ENCODE measurements at places on chromosomes 4 and X. TPM values are rescaled to one million over a fixed set of nuclear protein-coding genes. Genes with fewer than 3 reads are reported as not detected.
A peak's percentile ranks its signal among the peaks of the same experiment; 100 is the strongest.

The TLL1 gene
- not detected for total RNA-seq

GRCh38 chr4:168521721-168522120 lies 24.9 kb downstream of the PALLD start:
- no peaks in the 10 kb centered on the region for H3K4me1 ChIP-seq
- no peaks in the 10 kb centered on the region for H3K36me3 ChIP-seq
- peaks cover 10% of the 10 kb centered on the region for H3K27me3 ChIP-seq
- no peak overlapping the region for H3K4me3 ChIP-seq
- H3K27ac ChIP-seq = no peak overlapping the region
- no peak for DNase-seq

DNA sequence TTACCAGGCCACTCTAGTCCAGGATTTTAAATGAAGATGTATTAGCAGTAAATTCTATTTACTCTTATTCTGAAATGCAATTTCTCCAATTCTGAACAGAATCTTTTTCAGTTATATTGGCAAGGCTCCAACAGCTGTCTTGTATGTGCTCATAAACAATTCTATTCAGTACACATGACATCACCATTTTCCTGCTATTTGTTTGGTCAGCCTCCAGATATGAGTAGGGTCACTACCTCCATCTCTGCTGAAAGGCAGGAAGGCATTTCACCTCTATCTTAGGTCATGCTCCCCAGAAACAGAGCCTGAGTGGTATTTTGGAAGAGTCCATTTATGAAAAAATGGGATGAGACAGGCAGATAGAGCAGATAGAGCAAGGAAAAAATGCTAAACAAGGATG lies 151.1 kb upstream of the ADGRL3 start:
- no peak overlapping the region for H3K27ac ChIP-seq
- no peak for DNase-seq
- H3K27me3 ChIP-seq = no peaks in the 10 kb centered on the region
- no peaks in the 10 kb centered on the region for H3K36me3 ChIP-seq
- H3K4me1 ChIP-seq = no peaks in the 10 kb centered on the region
- no peak overlapping the region for H3K4me3 ChIP-seq

The DHX15 gene
- total RNA-seq = 172 TPM

DNA sequence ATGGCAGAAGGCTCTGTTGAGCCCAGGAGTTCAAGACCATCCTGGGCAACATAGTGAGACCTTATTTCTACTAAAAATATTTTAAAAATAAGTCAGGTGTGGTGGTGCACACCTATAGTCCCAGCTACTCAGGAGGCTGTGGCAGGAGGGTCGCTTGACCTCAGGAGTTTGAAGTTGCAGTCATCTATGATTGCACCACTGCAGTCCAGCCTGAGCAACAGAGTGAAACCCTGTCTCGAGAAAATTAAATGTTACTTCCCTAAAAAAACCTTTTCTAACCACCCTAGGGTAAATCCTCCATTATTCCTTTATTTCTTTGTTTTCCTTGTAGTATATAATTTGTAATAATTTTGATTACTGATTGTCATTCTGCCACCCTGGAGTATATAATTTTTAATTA lies 7.9 kb downstream of the FAM200B start:
- H3K27me3 ChIP-seq = no peaks in the 10 kb centered on the region
- H3K36me3 ChIP-seq = peaks cover 24% of the 10 kb centered on the region
- H3K4me3 ChIP-seq = no peak overlapping the region
- H3K4me1 ChIP-seq = peaks cover 2% of the 10 kb centered on the region

GRCh38 chr4:158201322-158201721 lies 9.0 kb upstream of the TMEM144 start:
- H3K27me3 ChIP-seq = no peaks in the 10 kb centered on the region
- H3K36me3 ChIP-seq = no peaks in the 10 kb centered on the region
- no peak overlapping the region for H3K4me3 ChIP-seq
- H3K4me1 ChIP-seq = no peaks in the 10 kb centered on the region
- DNase-seq = no peak

DNA sequence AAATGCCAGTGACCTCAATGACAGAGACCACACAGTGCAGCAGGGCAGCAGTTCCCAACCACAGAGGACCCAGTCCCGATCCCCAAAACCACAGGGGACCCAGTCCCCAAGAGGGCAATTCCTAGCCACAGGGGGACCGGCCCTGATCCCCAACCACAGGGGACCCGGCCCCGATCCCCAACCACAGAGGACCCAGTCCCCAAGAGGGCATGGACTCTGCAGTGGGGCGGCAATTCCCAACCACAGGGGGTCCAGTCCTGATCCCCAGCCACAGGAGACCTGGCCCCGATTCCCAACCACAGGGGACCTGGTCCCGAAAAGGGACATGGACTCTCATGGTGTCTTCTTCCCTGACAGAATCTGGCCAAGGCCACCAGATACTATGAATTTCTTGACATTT lies 136.3 kb downstream of the AFAP1 start:
- H3K4me3 ChIP-seq = no peak overlapping the region
- H3K4me1 ChIP-seq = peaks cover 18% of the 10 kb centered on the region
- H3K36me3 ChIP-seq = peaks cover 35% of the 10 kb centered on the region
- no peaks in the 10 kb centered on the region for H3K27me3 ChIP-seq
- peak overlapping the region; percentile 1 for H3K27ac ChIP-seq

DNA sequence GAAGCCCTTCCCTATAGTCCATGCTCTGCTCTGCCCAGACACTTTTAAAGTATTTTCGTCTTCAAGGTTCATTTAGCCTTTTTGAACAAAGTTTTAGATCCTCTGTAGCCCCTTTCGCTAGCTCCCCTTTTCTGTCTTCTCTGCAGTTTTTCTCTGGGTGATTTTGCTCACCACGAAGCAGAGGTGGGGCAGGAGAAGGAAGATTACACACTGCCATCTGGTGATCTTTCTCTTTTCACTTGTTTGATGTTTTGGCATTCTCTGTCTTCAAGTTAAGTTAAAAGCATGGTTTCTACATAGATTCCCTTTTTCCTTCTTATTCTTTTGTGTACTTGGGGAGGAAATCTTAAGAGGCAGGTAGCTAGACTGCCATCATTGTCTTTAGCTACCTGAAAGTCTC lies 43.9 kb downstream of the CC2D2A start:
- no peak overlapping the region for H3K27ac ChIP-seq
- H3K4me1 ChIP-seq = no peaks in the 10 kb centered on the region
- no peaks in the 10 kb centered on the region for H3K27me3 ChIP-seq
- H3K4me3 ChIP-seq = no peak overlapping the region
- peaks cover 10% of the 10 kb centered on the region for H3K36me3 ChIP-seq
- no peak for DNase-seq

The SPACA5 gene
- not detected for total RNA-seq

- no peak for DNase-seq
- no peak overlapping the region for H3K4me3 ChIP-seq
- H3K36me3 ChIP-seq = peaks cover 4% of the 10 kb centered on the region
- no peak overlapping the region for H3K27ac ChIP-seq
- H3K4me1 ChIP-seq = peaks cover 11% of the 10 kb centered on the region
Observed at GRCh38 chr4:48360285-48361011, 19.1 kb downstream of the SLAIN2 start.

The TIMM8A gene
- total RNA-seq = 21.9 TPM

DNA sequence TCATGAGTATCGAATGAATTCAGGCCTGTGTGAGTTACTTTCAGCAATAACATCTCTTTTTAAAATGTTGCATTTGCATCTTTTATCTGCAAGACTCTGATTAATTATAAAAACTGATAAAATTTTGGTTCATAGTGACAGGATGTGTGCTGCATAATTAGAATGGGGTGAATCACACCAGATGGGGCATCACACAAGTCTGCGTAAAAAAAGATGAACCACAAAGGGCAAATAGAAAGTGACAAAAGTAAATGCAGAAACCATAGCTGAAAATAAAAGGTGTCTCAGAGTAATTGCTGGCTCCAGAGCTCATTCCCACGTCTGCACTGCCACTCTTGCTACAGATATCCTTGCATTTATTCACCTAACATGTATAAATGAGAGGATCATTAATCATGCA lies 131.1 kb downstream of the HS3ST1 start:
- DNase-seq = no peak
- H3K36me3 ChIP-seq = no peaks in the 10 kb centered on the region
- no peak overlapping the region for H3K27ac ChIP-seq
- H3K27me3 ChIP-seq = peaks cover under 1% of the 10 kb centered on the region

DNA sequence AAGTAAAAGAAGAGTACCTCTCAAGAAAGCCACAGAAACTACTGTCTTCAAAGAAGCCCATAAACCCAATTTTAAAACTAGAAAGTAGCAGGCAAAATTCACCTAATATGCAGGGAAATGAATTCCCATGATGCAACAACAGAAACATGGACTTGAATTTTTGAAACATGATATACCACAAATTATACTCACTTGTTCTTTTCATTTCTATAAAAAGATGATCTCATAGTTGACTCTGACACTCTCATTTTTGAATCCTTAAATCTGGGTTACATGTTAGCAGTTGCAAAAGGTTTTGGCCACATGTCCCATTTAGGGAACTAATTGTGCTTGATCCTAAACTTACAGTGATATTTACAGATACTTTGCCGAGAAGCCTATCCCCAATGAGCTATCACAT lies 1130.8 kb downstream of the FAT4 start:
- no peak overlapping the region for H3K27ac ChIP-seq
- H3K4me1 ChIP-seq = no peaks in the 10 kb centered on the region
- H3K27me3 ChIP-seq = no peaks in the 10 kb centered on the region
- no peak for DNase-seq
- no peak overlapping the region for H3K4me3 ChIP-seq
- no peaks in the 10 kb centered on the region for H3K36me3 ChIP-seq

DNA sequence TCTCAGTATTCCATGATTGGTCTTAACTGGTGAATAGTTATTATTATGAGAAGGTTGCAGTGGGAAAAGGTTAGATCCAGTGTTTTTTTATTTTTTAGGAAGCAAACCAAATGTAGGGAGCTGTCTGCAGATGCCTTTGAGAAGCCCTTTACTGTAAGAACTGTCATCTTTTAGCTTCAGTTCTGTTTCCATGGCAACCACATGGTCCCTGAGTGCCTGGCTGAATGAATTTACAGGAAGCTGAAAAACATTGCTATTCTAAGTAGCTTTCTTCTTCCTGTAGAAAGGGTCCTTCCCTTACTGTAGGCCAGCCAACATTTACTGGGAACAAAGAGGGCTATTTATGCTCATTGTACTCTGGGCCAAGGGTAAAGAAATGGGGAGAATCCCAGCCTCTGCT lies 103.3 kb downstream of the DCLK2 start:
- H3K27me3 ChIP-seq = peaks cover 20% of the 10 kb centered on the region
- no peak for DNase-seq
- H3K4me1 ChIP-seq = no peaks in the 10 kb centered on the region
- H3K27ac ChIP-seq = no peak overlapping the region
- no peak overlapping the region for H3K4me3 ChIP-seq

The ABCG2 gene
- 0.81 TPM for total RNA-seq

DNA sequence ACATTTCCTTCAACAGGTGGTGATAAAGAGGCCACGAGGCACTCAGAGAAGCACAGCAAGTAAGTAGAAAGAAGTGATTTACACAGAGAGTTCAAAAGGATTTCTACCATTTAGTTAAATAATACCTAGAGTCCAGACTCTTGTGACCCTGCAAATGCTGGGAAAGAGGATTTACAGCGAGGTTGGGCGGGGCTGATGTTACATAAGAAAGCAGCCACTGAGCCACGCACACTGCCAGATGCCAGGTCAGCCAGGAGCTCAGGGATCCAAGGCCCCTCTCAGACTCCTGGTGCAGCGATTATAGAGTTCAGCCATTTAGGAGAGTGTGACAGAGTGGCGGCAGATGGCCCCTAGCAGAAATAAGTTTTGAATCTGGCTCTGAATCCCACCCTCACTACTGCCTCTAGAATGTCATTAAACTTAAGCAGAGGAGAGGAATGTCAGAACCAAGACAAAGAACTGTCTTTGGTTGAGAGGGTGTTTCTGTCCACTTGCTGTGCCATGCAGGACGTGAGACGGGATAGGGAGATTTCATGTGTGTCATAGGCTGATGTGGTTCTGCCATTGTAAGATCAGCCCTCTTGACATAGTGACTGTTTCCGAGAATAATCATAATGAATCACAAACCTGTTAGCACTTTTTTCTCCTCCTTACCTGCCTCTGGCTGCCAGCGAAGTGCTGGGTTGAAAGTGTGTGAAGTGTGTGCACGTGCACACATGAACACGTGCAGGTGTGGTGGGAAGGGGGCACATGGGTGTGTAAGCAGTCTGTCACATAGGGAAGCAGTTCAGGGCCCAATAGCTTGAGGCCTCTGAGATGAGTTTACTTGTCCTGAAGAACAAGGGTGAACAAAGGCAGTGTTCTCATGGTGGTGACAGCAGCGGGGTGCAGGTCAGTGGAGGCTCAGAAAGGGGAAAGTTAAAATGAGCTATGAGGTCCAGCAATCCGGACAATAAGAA lies 50.1 kb downstream of the MFAP3L start:
- H3K4me1 ChIP-seq = no peaks in the 10 kb centered on the region
- peaks cover 19% of the 10 kb centered on the region for H3K27me3 ChIP-seq
- H3K27ac ChIP-seq = no peak overlapping the region
- DNase-seq = no peak
- H3K4me3 ChIP-seq = no peak overlapping the region

The DNAAF6 gene
- not detected for total RNA-seq

GRCh38 chr4:122764071-122764820 lies 31.7 kb downstream of the BBS12 start:
- no peak overlapping the region for H3K4me3 ChIP-seq
- no peak for DNase-seq
- H3K36me3 ChIP-seq = no peaks in the 10 kb centered on the region
- no peaks in the 10 kb centered on the region for H3K27me3 ChIP-seq
- H3K4me1 ChIP-seq = peaks cover 18% of the 10 kb centered on the region

The NONO gene
- total RNA-seq = 450 TPM

- no peak for DNase-seq
- H3K27me3 ChIP-seq = no peaks in the 10 kb centered on the region
- peaks cover 7% of the 10 kb centered on the region for H3K36me3 ChIP-seq
- H3K4me3 ChIP-seq = no peak overlapping the region
Observed at GRCh38 chr4:37951461-37952352, 8.5 kb upstream of the PTTG2 start.

DNA sequence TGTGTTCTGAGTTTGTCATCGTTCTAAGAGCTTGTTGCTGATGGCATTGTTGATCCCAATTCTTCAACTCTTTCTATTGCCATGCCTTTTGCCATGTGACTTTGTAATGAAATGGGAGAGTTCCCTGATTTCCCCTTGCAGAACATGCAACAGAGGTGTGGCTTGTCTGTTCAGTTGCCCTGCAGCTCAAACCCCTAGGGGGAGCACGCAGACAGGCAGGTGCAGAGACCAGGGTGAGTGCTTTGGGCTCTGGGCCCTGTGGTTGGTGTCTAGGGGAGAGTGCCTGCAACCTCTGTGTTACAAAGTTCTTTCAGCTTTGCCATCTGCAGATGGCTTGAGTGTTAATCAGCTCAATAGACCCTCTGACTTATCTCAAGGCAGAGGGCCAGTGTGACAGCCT lies 332.7 kb downstream of the MID1IP1 start:
- peak; percentile 26 for DNase-seq
- no peaks in the 10 kb centered on the region for H3K4me1 ChIP-seq
- no peak overlapping the region for H3K27ac ChIP-seq
- no peaks in the 10 kb centered on the region for H3K36me3 ChIP-seq
- H3K4me3 ChIP-seq = no peak overlapping the region
- H3K27me3 ChIP-seq = no peaks in the 10 kb centered on the region

The ZC4H2 gene
- total RNA-seq = 9.1 TPM

- no peaks in the 10 kb centered on the region for H3K4me1 ChIP-seq
- DNase-seq = no peak
- no peaks in the 10 kb centered on the region for H3K27me3 ChIP-seq
- no peak overlapping the region for H3K27ac ChIP-seq
- no peak overlapping the region for H3K4me3 ChIP-seq
Observed at GRCh38 chr4:19557161-19557560, 694.5 kb upstream of the SLIT2 start.

The GABRA4 gene
- total RNA-seq = not detected

The RAB33A gene
- total RNA-seq = 30.1 TPM
